ENCODE measurements at places on chromosomes 11 and 22. TPM values are rescaled to one million over a fixed set of nuclear protein-coding genes. Genes with fewer than 3 reads are reported as not detected.
A peak's percentile ranks its signal among the peaks of the same experiment; 100 is the strongest.

GRCh38 chr11:115942011-115942410 lies 437.8 kb upstream of the CADM1 start:
- DNase-seq, result no peak

- DNase-seq, result no peak
Observed at GRCh38 chr22:37769056-37769455, 38.7 kb upstream of the GCAT start.

GRCh38 chr22:42080287-42080686 lies 787 bp downstream of the SMDT1 start:
- DNase-seq, result no peak

PHLDB1 gene
- total RNA-seq, result 155 TPM

DNA sequence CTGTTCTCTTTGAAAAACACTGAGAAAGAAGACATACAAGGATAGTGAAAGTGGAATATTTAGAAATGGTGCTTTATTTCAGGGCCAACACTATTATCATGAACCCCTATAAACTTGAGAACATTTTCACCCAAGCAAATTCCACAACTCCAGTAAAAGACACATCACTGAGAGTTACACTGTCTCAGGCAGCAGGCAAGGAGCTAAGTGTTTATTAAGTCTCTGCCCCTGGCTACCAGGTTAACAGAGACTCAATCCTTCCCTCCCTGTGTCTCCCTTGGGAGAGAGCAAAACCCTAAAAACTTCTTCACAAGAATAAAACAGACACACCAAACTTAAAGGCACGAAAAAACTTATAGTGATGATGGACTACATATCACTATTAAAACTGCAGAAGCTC lies 18.5 kb downstream of the MPPED2 start:
- DNase-seq, result no peak

DNA sequence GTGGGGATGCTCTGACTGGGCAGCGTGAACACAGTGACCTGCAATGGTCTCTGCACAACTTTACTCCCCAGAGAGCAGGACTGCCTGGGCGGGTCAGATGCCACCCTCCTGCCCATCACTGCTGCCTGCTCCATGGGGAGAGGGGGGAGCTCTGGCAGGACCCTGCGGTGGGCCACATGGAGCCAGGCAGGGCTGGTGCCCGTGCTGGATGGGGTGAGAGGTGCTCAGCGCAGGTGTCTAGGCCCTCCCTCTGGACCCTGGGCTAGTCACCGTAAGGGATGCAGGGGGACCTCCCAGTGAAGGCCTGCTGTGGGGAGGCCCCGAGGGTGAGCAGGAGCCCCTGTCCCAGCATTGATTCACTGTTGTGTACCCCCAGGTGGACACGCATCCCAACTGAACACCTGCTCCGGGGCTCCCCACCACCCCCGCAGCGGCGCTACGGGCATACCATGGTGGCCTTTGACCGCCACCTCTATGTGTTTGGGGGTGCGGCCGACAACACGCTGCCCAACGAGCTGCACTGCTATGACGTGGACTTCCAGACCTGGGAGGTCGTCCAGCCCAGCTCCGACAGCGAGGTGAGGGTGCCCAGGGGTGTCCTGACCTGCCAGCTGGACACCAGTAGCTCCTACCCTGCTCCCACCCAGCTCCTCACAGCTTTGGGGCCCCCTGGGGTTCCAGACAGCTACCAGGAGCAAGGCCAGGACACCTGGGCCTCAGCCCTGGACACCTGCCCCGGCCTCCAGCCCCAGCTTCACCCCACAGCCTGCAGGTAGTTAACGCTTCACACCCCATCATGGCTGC lies 9.4 kb downstream of the LZTR1 start:
- DNase-seq, result no peak

NRIP3 gene
- 6.0 TPM for total RNA-seq

- DNase-seq, result peak; percentile 46
Observed at GRCh38 chr22:48369789-48370507, 1457.7 kb downstream of the BRD1 start.

PRODH gene
- total RNA-seq, result 0.33 TPM

GRCh38 chr11:15434529-15434928 lies 319.8 kb downstream of the INSC start:
- no peak for DNase-seq

ROBO3 gene
- total RNA-seq, result 16.0 TPM

- no peak for DNase-seq
Observed at GRCh38 chr22:46105494-46106278, 44.6 kb upstream of the PPARA start.
